ENCODE measurements at places on chromosomes 7 and 10. TPM values are rescaled to one million over a fixed set of nuclear protein-coding genes. Genes with fewer than 3 reads are reported as not detected.

CDHR3 gene
- total RNA-seq = 12.8 TPM

TDRD1 gene
- 7.7 TPM for total RNA-seq

PDK4 gene
- 0.15 TPM for total RNA-seq

ASL gene
- total RNA-seq = 35.6 TPM

TRPV5 gene
- not detected for total RNA-seq

WNT2 gene
- 0.08 TPM for total RNA-seq

GJD4 gene
- not detected for total RNA-seq

CYP26C1 gene
- total RNA-seq = 0.23 TPM

SLC18A3 gene
- under 0.01 TPM for total RNA-seq

BMPER gene
- 56.5 TPM for total RNA-seq

C10orf53 gene
- not detected for total RNA-seq

VOPP1 gene
- 56.7 TPM for total RNA-seq

EIF5AL1 gene
- total RNA-seq = 0.35 TPM

ENTPD1 gene
- 1.2 TPM for total RNA-seq

HOXA11 gene
- not detected for total RNA-seq

ITPRID1 gene
- total RNA-seq = not detected

PAX2 gene
- total RNA-seq = not detected

NEBL gene
- 0.12 TPM for total RNA-seq

LAMB1 gene
- total RNA-seq = 535 TPM

ZPBP gene
- not detected for total RNA-seq

SMO gene
- 18.5 TPM for total RNA-seq
